Stimulated activated CD8-positive, alpha-beta memory T cell treated with anti-CD3 and anti-CD28 coated beads, Interleukin-2, amount 100 ng/mL, for 1 hour (primary cell): ENCODE measurements at places on chromosomes 5 and 9.

GRCh38 chr5:4941957-4942830 lies 197.9 kb upstream of the ADAMTS16 start:
- DNase-seq: no peak

GRCh38 chr9:3271581-3271980 lies 254.2 kb downstream of the RFX3 start:
- no peak for DNase-seq

DNA sequence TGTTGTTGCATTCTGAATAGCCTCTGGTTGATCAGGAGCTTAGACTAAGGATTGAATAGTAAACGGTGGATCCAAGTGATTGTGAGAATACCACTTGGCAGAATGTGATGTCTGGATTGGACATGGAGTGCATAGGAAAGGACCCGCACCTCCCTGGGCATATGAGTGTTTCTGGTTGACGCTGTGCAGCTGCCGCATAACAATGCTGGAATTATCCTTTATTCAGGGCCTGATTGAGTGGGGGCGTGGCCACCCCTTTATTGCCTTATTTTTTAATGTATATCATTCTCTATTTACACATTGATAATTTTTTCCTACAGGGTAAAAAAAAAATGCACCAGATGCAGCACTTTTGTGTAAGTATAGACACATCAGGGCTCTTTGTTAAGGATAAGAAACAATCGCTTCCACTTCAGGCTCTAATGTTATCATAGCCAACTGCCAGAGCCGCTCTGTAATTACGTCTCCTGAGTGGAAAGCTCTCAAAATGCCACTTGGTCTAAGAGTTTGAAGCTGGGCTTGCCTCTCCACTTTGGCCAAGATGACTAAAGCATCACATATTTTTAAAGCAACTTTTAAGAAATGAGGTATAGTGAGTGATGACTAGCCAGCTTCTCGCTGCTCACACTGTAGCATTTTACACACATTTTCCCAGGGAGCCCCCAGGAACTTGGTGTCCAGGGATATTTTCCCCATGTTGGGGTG lies 5.7 kb downstream of the FGD3 start:
- DNase-seq: no peak

DNA sequence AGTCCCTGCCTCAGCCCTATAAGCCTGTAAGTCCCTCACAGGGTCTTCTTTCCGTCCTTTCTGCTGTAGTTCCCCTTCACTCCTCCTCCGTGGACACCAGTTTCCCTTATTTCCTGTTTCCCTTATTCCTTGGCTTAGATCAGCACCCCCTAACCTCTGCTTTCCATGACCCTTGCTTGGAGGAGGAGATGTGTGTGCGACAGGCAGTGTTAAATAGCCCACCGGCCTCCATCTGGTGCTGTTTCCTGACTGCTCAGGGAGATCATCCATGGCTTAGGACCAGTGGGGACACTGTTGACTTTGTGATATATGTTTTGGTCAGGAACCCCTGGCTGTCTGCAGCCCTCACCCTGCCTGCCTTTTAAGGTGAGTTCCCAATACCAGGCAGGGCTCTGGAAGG lies 34.1 kb upstream of the PSD2 start:
- DNase-seq: no peak

DNA sequence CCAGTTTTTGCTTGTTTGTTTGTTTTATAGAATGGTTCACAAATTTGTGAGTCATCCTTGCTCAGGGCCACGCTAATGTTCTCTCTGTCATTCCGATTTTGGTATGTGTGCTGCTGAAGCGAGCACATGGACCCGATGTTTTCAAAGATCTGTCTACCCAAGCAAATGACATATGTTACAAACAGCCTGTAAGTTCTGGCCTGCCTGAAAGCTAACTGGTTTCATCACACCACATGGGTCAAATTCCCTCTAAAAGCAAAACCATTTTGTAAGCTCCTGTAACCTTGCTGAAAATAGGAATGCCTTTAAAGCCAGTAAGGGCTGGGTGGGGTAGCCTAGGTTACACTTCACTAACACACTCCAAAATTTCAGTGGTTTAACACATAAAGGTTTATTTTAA lies 25.4 kb downstream of the DMRT3 start:
- DNase-seq: no peak

GRCh38 chr9:92607773-92608172 lies 62.2 kb downstream of the IPPK start:
- no peak for DNase-seq

DNA sequence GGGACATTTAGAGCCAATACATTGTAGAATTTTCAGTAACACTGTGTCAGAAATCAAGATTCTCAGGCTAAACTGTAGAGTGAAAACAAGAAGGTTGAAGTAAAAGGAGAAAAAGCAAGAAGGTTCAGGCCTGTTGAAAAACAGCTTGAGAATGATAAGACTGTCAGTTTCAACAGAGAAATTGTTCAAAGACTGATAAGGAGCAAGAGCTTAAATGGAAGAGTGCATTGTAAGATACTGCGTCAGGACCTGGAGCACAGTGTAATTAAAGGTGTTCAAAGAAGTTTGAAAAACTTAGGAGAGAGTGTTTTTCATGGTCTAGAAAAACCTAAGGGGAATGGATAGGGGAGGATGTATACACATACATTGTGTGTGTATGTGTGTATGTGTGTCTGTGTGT lies 408.3 kb downstream of the KDM4C start:
- DNase-seq: no peak

GRCh38 chr9:126500600-126501382 lies 112.9 kb upstream of the LMX1B start:
- peak; percentile 37 for DNase-seq

DNA sequence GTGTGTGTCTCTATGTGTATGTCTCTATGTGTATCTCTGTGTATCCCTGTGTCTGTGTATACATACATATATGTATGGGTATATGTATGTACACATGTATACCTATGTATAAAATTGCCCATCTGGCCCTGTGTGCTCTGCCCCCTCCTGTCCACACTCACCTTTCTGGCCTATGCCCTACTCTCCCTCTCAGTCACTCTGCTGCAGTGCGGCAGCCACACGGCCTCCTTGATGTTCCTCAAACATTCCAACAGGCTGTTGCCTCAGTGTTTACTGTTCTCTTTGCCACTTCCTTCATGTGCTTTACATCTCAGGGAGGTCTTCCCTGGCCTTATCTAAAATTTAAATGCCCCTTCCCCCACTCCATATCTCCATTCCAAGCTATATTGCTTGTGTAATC lies 18.3 kb upstream of the RNF180 start:
- no peak for DNase-seq

DNA sequence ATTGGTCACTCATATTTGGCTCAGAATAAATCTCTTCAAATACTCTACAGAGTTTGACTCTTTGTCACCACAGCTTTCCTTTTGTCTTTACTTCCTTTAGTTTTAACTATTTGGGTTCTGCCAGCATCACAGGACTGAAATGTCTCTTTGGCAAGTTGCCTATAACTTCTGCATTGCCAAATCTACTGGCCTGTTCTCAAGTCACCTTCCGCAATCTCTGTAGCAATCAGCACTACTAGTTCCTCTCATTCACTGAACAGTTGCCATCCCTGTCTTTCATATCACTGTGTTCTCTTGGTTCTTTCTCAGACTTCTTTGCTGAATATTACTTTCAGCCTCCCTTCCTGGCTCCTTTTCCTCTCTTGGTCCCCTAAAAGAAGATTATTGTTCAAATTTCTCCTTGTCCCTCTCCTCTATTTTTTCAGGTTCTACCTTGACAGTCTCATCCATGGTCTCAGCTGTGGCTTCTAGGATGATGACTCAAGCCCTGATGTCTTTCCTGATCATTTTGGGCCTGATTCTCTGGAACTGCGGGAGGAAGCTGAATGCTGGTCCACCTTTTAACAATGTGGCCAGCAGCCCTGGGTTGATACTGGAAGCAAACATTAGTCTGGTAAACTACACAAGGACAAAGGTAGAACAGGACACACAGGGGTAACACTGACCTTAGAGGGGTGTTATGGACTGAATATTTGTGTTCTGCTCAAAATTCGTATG lies 44.0 kb upstream of the LIFR start:
- DNase-seq: no peak

- no peak for DNase-seq
Measured at GRCh38 chr5:61279725-61280124, 52.3 kb upstream of the ZSWIM6 start.

- no peak for DNase-seq
Measured at GRCh38 chr5:3384531-3384930, 211.1 kb upstream of the IRX1 start.

DNA sequence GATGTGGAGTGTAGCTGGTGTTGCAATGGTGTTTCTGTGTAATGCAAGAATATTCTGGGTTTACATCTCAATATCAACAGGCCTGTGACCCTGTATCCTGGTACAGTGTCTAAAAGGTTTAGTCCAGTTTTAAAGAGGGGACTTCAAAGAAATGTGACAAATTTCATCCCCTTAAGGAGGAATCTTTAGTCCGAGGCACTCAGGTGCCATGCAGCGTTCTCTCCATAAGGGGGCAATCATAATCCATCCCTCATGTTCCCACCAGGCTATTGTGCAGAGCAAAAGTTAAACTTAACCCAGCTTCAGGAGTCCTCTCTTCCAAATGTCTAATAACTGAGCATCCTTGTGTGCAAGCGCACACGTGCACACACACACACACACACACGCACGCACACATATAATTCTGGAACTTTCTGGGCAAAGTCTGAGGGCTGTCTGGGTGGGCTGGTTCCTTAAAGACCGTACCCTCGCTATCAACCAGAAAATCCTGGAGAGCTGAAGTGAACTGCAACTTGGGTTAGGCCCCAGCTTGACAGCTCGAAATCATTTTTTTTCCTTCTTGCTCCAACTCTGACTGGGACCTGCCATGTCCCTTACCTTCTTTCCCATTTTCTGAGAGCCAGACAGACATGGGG lies 46.0 kb downstream of the CRB2 start:
- DNase-seq: no peak

GRCh38 chr9:89610391-89610925 lies 5.6 kb downstream of the GADD45G start:
- DNase-seq: no peak

GRCh38 chr9:37727013-37727412 lies 26.6 kb upstream of the TRMT10B start:
- DNase-seq: no peak

GRCh38 chr5:141369994-141370848 lies at the start of gene PCDHGB3:
PCDHGB3 (plus strand) TSS chr5:141370242; CDS start chr5:141370395, 153 bp downstream.
- no peak for DNase-seq

- no peak for DNase-seq
Measured at GRCh38 chr5:119071561-119071995, 691 bp downstream of the DMXL1 start.

DNA sequence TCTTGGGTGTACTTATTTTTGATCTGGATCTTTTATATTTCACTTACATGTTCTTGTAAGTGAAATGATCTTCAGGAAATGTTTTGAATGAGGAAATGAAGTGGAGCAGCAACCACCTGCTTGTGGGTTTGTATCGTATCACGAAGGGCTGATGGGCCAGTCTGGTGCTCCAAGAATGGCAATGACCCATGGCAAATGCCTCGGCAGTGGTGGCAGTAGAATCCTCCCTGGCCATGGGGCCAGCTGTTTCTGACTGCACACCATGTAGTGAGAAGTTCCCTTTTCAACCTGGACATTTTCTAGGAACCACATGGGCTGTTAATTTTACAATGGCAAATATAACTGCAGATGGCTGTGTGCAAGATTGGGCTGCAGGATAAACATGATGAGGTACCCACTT lies 29.9 kb downstream of the MAT2B start:
- no peak for DNase-seq

DNA sequence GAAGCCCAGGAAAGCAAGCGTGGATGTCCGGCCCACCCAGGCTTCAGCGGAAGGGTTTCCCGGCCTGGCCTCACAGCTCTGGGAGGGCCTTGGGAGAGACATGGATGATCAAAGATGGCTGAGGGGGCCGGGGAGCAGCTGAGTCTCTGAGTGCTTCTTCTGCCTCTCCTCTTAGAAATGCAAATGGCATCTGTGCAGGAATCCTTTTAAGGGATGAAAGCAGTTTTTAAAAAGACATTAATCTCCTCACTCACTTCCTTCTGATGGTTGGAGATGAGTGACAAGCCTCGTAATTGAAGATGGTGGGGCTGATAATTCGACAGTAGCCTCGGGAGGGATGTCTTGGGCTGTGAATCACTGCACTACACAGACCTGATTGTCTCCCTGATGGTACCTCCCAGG lies 24.3 kb upstream of the PITX1 start:
- no peak for DNase-seq

DNA sequence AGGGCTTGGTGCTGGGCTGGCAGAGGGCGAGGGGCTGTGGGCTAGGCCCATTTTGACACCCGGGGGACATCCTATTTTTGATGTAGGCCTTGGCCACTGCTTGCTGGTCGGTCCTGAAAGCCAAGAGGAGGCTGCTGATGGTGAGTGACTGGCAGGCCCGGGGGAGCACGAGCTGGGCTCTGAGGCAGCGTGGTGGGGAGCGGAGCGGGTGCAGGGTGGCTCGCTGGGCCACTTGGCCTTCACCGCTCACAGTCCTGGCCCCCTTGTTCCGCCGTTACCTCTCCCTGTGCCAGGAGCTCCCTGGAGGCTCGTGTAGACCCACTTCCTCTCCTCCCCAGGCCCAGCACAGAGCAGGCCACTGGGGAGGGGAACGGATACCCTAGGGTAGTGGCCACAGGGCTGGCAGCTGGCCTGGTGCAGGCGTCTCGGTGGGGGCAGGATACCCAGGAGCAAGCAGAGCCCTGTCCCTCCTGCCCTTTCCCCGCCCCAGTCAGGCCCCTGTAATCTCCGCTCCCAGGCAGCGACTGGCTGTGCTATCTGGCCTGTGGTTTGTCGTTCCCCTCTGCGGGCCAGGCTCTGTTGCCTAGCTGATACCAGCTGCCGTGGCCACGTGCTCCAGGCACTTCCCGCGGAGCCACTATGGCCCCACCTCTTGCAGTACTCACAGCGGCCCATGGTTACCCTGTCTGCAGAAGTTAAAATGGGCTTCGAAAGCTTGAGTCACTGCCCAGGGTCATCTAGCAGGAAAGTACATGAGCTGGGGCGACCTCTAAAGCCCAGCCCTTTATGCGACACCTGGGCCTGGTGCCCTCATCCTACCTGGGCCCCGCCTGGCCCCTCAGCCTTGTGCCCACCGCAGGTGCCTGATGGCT lies 11.7 kb upstream of the DOLPP1 start:
- peak; percentile 30 for DNase-seq

DNA sequence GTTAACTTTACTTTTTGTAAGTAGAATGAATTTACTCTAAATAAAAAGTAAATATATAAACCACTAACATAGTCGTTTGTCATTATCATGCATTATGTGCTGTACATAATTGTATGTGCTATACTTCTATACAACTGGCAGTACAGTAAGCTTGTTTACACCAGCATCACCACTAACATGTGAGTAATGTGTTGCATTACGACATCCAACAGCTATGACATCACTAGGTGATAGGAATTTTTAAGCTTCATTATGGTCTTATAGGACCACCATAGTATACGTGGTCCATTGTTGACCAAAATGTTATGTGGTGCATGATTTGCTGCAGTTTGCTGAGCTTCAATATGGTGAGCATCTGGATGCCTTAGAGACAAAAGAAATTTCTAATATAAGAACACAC lies 819.1 kb upstream of the GRAMD2B start:
- DNase-seq: no peak
